Stimulated activated CD8-positive, alpha-beta memory T cell treated with anti-CD3 and anti-CD28 coated beads, Interleukin-15, amount 100 ng/mL, for 1 hour (primary cell): ENCODE measurements at places on chromosomes 2 and 18.

DNA sequence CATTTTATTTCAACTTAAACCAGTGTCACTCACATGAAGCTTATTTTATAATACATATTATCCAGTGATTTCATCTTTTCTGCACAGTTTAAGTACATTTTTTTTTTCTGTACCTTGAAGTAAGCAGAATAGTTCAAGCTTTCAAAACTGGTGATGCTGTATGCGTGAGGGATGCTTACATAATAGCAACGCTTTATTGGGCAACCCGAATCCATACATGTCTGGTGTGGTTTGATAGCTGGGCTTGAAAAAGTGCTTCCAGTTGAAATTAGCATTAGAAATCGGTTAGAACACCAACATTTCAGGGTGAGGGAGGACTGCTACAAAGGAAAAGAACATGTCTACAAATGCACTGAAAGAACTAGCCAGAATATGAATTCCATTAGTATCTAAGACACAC, 117.4 kb downstream of the MBP start:
- DNase-seq: no peak

DNA sequence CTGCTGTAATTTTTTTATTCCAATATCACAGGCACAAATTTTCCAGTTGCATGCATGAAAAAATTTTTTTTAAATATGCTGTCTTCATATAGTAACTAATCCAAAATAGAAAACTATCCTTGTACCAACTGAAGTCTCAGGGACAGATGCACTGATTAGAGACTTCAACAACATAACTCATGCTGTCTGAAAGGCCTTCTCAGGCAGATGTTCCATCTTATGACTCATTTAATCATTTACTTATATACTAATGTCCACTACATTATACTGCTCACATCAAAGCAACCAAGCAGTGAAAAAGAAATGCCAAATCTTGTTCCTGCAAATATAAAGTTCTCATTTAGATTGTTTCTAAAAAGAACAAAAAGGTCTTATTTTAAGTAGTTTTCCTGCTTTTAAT, 53.1 kb downstream of the OLA1 start:
- DNase-seq: no peak

DNA sequence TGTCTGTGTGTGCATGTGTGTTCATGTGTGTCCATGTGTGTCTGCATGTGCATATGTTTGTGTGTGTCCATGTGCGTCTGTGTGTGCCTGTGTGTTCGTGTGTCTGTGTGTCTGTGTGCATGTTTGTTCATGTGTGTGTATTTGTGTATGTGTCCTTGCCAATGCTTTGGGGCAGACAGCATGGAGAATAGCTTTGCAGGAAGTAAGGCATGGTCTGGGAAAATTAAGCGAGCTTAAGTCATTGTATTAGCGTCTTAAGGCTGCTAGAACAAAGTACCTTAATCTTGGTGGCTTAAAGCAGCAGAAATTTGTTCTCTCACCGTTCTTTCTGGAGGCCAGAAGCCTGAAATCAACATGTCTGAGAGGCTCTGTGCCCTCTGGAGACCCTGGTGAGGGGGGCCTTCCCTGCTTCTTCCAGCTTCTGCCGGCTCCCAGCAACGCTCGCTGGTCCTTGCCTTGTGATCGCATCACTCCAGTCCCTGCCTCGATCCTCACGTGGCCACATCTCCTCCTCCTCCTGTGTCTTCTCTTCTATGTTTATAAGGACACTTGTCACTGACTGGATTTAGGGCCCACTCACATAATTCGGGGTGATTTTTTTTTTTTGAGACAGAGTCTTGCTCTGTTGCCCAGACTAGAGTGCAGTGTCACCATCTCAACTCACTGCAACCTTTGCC, 3.8 kb downstream of the NEU2 start:
- no peak for DNase-seq

- DNase-seq: no peak
Measured at GRCh38 chr2:109614715-109615636, 812 bp downstream of the SOWAHC start.

GRCh38 chr2:96156926-96157648, 11.8 kb upstream of the DUSP2 start:
- no peak for DNase-seq

DNA sequence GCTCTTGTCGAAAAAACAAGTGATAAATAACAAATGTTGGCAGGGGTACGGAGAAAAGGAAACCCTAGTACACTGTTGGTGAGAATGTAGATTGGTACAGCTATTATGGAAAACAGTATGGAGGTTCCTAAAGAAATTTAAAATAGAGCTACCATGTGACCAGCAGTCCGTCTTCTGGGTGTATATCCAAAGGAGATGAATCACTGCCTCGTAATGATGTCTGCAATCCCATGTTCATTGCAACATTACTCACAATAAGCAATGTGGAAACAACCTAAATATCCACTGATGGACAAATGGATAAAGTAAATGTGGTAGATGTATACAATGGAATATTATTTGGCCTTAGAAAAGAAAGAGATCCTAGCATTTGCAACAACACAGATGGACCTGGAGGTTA, 50.6 kb downstream of the SLC16A14 start:
- DNase-seq: no peak

DNA sequence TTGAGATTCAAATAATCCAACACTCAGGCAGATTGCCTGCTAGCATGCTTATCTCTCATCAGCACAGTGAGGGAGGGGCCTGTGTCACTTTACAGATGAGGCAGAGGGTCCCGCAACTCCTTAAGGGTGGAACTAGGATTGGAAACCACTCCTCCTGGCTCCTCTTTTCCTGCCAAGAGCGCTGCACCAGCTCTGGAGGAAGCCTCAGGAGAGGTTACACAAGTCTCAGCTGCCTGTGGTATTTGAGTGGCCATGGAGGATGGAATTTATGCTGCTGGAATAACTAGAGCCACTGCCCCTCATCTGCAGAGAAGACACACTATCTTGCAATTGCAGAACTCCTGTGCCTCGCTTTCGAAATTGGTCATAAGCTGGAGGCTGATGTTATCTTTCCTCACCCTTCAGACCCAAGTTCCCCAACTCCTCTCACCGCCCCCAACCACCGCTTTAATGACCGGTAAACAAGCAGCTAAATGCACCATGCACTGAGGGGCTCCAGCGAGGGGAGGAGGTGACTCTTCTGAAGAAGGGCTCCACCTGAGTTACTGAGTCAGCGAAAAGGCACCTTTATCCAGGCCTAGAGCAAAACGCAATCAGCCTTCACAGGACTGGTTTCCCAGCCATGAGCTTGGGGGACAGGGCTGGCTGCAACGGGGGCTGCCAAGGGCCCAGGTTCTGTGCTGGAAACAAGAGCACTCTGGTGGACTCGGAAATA, 245.8 kb downstream of the SOX11 start:
- no peak for DNase-seq

DNA sequence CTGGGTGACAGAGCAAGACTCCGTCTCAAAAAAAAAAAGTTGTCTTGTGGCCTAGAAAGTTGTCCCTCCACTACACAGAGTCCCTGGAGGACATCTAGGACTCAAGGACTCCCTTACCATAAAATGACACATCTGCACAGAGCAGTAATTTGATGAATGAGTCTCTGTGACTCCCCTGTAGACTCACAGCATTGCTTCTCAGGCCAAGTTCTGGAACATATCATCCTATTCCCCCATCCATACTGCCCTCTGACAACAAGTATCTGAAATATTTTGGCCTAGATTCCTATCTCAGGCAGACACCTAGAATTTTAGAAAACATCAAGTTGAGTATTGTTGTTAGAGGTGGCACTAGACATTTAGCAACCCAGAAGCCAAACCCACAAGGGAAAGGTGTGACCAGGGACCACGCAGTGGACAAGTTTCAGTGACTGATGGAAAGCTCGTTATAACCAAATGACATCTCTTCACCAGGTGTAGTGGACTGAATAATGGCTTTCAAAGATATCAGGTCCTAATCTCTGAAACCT, 97.9 kb upstream of the ATP8B1 start:
- DNase-seq: no peak

DNA sequence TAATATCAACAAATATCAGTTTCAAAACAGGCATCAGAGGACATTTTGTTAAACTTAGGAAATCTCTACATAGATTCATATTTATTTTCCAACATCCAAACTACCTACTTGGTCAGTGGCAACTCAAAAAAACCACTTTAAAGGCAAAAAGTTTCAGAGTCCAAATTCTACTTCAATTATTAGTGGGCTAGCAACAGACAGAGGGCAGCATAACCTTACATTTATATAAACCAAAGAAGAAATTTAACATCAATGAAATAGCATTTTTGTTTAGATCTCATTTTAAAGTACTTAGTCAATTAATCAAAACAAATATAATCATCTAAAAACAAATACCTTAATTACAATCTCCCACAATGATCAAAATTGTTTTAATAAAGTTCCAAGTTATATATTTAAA, 33.3 kb downstream of the RTTN start:
- DNase-seq: no peak

DNA sequence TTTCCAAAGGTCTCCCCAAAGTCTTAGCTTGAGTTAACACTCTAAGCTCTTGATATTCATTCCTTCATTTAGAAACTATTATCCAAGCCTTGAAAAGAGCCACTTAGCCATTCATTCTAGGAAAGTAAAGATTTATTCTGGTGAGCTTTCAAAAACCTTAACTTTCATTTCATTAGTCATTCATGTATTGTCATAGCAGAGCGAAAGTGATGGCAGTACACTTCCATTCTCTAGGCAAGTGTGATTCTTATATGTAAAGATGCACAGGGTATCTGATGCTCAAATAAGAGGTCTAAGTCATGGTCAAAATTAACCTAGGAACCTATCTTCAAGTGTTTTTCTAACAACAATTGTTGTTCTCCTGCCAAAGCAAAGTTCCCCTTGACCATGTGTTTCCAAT, 553.0 kb upstream of the FANCL start:
- no peak for DNase-seq

GRCh38 chr2:230895536-230896345, 29.3 kb downstream of the GPR55 start:
- DNase-seq: no peak

DNA sequence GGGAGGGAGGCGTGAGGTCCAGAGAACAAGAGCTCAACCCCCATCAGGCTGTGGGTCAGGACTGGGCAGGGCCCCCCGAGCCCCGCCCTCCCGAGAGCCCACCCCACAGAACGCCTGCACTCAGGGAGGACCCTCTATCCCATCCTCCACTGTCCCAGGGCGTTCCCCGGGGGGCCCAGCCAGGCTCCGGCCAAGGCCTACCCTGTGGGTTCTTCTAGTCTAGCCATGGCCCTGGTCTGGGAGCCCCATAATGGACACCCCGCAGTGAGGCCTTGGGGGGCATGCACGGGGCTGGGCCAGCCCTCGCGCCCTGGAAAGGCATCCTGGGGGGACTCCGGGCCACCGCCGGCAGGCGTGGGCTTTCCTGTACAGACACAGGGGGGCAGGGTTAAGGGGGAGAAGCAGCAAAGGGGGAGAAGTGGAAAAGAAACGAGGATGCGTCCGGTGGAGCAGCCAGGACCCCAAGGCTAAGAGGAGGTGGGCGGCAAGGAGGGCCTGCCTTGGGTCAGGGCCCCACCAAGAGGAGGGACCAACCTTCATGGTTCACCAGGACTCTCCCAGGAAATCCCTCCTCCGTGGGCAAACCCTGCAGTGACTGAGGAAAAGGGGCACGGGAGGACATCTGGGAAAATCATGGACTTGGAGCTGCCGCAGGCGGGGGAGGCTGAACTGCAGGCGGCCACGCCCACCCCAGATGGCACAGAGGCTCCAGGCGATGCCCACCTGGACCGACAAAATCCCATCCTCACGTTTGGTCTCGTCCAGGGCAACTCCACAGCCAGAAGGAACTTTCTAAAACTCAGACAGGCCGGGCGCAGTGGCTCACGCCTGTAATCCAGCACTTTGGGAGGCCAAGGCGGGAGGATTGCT, 2.7 kb upstream of the CROCC2 start:
- no peak for DNase-seq

DNA sequence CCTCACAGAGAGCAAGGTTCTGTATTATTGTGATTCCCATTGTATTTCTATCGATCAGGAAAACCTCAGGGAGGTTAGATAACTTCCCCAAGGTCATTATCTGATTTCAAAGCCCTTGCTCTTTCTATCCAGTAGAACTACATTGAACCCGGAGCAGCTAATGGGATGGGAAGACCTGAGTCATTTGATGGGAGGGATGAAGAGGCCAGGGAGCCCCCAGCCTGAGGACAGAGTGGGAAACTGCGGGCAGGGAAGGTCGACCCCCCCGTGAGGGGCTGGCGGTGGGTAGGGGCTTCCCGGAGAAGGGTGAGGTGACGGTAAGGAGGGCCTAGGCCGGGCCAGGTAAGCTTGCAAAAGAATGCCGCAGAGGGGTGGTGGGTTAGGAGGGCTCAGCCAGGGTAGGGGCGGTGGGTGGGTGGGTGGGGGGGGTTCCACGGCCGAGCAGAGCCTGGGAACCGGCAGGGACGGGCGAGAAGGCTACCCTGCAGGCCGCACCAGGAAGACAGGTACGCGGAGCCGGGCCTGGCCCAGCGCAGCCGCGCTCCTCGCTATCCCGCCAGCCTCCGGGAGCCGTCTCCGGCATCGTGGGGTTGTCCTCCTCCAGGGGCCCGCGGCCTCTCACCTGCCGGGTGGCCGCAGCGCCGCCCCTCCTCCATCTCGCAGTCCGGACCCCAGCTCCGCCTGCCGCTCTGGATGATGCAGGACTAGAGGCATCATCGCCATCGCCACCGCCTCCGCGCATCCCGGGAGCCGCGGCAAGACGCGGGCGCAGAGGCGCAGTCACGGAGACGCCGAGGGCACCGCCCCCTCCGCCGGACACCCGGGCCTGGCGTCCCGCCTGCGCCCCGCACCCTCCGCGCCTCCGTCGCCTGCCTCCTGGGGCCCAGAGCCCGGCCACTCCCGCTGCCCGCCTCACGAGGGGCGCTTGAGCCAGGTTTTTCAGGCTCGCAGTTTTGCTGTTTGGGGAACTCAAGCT, at the start of gene GPR75:
Gene GPR75 (minus strand): TSS at position 762 of the 976 bp plus-strand sequence. CDS start 5,211 bp downstream, outside the sequence.
- no peak for DNase-seq

GRCh38 chr2:54194761-54195750, 61.0 kb downstream of the TSPYL6 start:
- no peak for DNase-seq

DNA sequence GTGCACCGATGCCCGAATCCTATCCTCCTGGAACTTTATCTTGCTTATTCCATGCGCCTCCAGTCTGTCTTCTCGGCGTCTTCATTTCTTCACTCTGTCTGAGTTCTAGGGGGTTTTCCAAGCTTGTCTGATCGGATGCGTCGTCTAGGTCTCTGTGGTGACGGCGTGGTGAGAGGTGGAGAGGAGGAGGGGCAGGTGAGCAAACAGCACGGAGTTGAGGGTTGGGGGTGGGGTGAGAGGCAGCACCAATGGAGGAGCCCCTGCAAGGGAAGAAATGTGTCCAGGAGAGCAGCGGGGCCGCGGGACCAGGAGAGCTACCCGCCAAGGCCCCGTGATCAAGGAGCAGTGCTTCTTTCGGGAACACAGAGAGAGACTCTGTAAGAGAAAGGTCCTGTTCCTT, 131.3 kb upstream of the TWIST2 start:
- DNase-seq: no peak

DNA sequence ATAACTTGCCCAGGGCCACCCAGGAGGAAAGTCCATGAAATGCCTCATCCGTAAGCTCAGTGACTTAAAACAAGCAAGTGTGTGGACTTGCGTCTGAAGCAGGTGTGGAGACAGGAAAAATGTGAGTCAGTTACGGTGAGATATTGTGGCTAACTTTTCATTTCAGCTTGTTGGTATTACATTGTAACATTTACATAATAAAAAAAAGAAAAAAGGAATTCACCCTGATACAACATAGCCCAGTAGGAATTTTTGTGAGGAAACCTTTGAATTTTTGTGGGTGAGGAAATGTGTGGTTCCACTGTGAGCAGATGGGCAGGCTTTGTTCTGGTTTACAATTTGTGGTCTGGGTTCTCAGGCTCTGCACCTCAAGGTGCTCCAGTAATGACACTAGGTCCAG, 33.7 kb upstream of the LYPD6B start:
- DNase-seq: no peak

- DNase-seq: no peak
Measured at GRCh38 chr2:187158452-187158851, 289.6 kb downstream of the CALCRL start.

GRCh38 chr18:68841301-68841700, 43.4 kb downstream of the CCDC102B start:
- no peak for DNase-seq
